Stimulated activated CD8-positive, alpha-beta memory T cell treated with anti-CD3 and anti-CD28 coated beads, Interleukin-7, amount 100 ng/mL, for 1 hour (primary cell): ENCODE measurements at places on chromosomes 11 and 22.

- DNase-seq: no peak
Measured at GRCh38 chr11:73306977-73307322, 1.1 kb upstream of the ARHGEF17 start.

DNA sequence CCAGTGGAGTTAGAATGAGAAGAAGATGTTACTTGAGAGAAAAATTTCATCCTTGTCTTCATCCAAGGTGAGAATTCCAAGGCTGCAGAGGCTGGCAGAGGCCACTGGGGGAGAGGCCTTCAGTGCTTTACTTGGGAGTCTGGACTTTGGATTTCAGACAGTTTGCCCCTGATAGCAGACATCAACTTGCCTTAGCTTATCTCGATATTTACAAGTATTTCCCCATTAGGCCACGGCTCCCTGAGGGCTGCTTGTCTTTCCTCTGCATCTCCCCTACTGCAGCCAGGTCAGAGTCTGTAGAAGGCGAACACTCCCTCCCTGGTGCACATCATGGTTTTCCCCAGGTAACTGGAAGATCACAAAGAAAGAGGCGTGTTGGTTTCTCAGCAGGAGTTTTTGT, 29.9 kb upstream of the BSX start:
- no peak for DNase-seq

DNA sequence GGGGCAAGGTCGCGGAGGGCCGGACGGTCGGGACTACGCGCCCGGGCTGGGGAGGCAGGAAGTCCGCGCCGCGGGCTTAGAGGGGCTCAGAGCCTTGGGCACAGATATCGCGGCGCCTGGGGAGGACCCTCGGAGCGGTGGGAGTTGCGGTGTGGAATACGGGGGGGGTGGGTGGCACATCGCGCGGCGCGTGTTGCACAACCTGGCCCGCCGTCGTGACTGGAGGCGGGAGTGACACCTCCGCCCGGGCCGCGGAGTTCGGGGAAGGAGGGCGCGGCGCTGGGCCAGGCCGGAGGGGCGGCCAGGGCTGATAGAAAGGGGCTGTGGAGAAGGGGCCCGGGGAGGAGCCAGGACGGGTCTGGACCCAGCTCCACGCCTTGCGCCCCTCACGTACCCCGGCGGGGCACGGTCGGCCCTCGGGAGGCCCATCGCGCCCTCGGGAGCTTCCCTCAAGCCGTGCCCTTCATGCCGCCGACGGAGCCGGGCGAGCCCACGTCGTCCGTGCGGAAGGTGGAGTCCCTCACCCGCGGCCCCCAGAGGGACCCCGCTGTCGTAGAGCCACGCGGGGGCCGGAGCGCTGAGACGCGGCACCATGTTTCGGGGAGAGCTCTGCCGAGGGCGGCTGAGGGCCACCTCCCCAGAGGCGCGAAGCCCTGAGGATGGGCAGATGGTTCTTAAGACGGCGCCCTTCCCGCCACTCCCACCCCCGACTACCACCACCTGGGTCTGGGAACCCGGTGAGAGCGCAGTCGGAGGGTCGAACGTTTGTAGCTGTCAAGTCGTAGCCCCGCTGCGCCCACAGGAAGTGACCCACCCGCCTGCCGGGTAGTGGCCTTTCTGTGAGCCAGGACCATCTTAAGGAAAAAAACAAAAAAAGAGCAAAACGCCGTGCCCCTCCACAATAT, 729 bp downstream of the IL17RA start:
- DNase-seq: no peak

- no peak for DNase-seq
Measured at GRCh38 chr11:115894176-115894575, 390.0 kb upstream of the CADM1 start.

DNA sequence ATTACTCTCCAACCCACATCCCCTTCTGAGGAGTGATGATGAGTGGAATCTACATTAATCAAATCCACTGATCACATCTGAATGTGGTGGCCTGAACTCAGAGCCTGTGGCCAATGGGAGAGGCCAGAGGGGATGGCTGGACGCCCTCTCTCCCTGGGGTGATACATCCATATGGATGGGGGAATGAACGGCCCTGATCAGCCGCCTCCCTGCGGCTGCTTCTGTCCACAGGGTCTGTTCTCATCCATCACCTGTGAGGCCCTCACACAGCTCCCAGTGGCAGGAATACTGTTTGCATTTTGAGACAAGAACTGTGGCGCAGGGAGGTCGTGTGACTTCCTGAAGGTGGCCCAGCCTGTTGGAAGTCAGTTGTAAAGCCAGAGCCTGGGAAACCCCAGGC, 78.3 kb upstream of the SHISAL1 start:
- no peak for DNase-seq

DNA sequence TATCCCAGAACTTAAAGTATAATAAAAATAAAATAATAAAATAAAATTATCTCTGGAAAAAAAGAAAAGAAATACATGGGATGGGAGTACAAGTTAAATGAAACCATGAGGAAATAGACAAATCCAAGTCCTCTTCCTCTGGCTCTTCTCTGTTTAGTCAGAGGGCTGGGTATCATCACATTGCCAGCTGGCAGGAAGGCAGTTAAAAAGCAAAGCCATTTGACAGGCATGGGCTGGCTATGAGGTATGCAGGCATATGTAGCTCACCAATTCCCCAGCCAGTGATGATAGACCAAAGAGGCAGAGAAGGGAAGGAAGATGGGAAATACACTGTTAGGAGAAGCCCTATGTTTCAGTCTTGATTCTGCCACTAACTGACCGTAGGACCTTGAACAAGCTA, 6.5 kb downstream of the LYVE1 start:
- no peak for DNase-seq

DNA sequence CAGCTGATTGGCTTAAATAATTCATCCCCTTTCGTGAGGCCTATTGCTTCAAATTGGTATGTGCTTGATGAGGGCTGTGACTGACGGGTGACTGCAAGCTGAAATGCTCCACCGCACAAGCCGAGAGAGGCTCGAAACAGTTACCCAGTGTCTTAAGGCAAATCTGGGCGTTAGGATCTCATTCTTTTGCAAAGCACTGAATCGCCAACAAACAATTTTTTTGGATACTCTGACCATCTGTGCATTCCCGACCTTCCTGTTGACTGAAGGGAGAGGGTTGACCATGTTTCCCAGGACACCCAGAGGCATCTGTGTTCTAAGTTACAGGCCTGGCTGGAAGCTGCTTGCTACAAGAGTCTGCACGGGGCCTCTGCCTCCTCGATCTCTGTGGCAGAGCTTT, 32.1 kb downstream of the CACNG2 start:
- DNase-seq: no peak

- DNase-seq: no peak
Measured at GRCh38 chr11:57214098-57214417, 23.0 kb downstream of the APLNR start.
